ENCODE measurements at places on chromosomes 3 and 15.

- DNase-seq: no peak
Measured at GRCh38 chr3:187520027-187520945, 149.9 kb downstream of the SST start.

DNA sequence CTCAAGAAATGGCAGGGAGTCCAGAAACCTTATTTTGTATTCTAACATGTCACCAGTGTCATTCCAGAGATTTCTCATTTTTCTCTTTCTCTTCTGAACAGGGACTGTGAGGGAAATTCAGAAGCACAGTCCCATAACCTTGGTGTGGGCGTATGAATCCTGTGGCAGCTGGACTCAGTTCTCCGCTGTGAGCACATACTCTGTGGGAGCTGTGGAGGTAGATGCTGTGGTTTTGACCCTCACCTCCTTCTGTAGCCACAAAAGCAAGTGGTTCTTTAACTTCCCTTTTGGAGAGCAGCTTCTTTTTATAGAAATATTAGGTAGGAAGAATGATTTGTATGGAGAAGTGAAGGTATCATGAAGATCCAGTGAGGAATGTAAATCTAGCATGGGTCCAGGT lies 13.4 kb downstream of the TMEM207 start:
- DNase-seq: no peak

GRCh38 chr3:38131621-38132369 lies 5.1 kb downstream of the ACAA1 start:
- DNase-seq: no peak

DNA sequence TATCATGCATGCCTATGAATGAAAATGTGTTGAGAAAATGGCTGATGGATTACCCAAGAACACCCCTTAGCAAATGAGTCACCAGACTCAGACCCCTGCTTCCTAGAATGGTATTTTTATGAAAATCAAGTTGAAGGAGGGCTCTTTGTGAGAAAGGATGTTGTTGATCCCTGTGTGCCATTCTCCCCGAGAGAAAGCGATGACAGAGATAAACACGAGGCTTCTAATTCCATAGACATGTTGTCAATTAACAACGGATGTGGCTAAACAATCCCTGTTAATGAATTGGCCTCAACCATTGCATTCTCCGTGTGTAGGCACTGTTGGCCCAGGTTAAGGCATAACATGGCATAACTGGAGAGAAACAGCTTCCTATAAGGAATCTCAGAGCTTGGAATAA lies 5.8 kb upstream of the OXTR start:
- DNase-seq: no peak

DNA sequence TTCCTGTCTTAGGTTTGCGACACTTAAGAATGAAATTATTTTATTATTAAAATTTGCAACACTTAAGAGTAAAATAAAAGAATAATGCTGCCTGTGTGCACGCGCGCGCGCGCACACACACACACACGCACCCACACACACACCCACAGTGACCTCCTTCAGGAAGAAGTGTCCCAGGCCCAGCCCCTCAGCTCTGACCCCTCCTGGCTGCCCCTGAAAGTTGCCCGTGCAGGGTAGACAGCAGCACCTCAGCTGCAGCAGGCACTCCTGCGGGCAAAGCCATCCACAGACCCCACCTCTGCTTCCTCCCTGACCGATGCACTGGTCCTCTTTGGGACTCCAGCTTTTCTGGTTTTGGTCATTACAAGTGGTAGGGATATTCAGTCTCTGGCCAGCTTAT lies 478.2 kb downstream of the NTRK3 start:
- no peak for DNase-seq

GRCh38 chr15:38883987-38884386 lies 319.4 kb upstream of the RASGRP1 start:
- DNase-seq: no peak

DNA sequence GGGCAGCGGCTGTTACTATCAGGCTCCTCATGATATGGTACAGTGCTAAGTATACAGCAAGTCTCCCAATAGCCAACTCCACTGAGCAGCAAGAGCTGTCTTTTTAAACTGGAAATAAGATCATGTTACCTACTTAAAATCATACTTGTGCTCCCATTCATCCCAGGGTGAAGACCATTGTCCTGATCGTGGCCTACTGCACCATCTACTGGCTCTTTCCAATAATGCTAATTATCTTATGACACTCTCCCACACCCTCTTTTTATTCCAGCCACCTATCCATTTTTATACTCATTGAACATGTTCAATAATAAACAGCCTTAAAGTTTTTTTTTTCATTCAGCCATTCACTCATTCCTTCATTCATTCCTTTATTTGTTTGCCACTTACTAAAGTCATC lies 117.7 kb downstream of the GBE1 start:
- no peak for DNase-seq

DNA sequence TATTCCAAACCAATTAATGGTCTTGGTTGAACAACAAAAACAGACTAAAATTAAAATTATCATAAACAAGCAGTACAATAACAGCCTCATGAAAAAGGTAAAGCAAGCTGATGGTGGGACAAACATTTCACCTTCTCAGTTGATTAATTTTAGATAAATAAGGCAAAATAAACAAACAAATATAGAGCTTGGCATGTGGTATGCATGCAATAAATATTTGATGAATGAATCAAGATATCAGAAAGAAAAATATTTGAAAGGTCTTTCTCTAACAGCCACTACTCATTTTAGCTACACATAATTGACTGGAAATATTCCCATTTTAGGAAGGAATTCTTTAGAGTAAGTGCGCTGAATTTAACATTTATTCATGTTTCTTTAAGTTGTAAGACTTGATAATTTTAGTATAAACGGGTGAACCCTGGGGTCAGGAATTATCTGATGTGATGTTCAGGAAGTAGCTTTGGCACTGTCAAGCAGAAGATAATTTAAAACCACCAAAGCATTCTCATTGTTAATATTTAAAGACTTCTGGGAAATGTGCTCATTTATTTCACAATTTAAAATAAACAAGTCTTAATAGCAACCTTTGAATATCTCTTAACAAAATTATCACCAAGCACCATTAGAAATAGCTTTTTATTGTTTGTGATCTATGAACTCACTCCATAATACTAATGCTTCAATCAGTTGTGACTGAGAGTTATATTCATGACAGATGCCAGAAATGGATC lies 372.3 kb upstream of the TGFBR2 start:
- DNase-seq: no peak

DNA sequence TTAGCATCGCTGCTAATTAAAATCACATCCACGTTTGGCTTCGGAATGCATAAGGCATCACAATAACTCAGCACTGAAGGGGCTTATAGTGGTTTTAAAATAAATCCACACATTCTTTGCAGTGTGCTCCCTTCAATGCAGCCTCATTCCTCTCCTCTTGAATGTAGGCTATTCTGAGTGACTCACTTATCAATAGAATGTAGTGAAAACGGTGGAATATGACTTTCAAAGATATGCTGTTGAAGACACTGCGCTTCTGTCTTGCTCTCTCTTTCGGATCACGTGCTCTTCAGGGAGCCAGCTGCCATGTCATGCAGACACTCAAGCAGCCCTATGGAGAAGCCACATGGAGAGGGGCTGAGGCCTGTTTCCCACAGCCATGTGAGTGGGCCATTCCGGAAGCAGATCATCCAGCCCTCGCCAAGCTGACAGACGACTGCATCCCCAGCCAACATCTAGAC lies 87.4 kb downstream of the CRYGS start:
- no peak for DNase-seq

GRCh38 chr15:90708516-90708915 lies 8.6 kb upstream of the BLM start:
- no peak for DNase-seq

DNA sequence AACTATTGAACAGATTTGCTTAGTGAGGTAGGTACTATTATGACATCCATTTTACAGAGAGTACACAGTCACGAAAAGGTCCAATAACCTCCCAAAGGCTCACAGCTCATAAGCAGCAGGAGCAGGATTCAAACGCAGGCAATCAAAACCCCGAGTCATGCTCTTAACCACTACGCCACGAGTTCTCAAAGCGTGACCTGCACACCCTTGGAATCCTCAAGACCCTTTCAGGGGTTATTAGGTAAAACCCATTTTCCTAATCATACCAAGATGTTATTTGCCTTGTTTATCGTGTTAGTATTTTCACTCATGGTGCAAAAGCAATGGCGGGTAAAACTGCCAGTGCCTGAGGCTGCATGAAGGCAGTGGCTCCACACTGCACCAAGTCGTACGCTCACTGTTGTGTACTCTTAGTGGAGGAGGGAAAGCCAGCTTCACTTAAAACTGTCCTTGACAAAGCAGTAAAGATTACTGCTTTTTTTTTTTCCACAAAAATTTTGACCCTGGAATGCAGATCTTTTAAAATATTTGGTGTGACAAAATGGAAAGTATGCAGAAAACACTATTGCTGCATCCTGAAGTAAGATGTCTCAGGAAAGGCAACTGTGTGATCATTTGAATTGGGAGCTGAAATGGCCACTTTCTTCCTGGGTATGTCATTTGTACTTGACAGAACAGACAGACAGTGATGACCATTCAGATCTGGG lies 96.1 kb downstream of the IGF2BP2 start:
- DNase-seq: no peak

GRCh38 chr3:162719684-162720341 lies 1223.2 kb downstream of the OTOL1 start:
- DNase-seq: no peak

DNA sequence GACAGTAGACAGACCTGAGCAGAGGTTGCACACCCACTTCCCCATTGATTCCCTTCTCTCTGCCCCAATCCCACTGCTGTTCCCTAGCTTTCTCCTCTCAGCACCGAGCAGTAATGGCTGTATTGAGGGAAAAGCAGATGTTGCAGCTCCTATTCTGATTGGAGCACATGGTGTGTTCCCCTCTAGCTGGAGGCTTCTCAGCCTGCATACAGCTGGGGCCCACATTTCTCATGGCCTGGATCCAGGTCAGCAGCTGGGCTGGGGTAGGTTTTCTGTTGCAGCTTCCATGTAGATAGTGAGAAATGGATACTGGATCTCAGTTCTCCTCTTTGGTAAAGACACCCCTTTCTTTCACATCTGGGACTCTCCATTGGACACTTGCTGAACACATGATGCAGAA lies 50.1 kb downstream of the RYR3 start:
- no peak for DNase-seq

DNA sequence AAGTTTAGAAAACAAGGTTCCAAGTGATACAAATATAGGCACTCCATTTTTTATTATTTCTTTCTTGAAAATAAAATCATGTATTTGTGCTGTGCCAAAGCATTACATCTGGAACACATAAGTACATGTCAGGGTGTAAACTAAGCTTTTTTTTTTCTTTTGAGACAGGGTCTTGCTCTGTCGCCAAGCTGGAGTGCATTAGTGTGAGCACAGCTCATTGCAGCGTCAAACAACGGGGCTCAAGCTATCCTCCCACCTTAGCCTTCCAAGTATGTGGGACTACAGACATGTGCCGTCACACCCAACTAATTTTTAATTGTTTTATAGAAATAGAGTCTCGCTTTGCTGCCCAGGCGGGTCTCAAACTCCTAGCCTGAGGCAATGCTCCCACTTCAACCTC lies 9.0 kb downstream of the SPATA12 start:
- no peak for DNase-seq

DNA sequence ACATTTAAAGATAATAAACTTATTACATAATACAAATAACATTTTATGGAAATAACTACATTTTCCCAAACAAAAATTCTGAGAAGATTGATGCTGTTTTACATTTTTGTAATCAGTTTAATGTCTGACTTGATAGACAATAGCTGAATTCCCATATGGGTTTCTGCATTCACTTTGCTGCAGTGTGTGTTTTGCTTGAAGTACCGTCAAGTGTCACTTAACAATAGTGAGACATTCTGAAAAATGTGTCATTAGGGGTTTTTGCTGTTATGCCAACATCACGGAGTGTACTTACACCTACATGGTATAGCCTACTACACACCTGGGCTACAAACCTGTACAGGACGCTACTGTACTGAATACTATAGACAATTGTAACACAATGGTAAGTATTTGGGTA lies 57.5 kb downstream of the USF3 start:
- no peak for DNase-seq

DNA sequence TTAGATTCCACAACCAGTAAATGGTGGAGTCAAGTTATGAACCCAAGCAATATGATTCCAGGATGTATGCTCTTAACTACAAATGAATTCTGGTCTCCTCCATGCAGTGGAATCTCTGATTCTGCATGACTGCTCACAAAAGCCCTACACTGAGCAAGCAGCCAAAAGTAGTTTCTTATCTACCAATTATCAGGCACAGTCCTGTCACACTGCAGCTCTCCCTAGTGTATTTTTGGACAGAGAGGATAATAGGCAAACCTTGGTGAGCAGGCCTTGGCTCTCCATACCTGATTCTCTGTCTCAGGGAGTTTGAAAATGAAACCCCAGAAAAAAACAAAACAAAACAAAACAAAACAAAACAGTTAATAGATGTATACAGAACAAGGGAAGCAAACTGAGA lies 3.5 kb upstream of the SSR3 start:
- no peak for DNase-seq
